ENCODE measurements at places on chromosomes 7 and 10.

GRCh38 chr10:17383801-17384555 is 70.4 kb downstream of the ST8SIA6 start:
- DNase-seq = no peak

GRCh38 chr10:91856637-91857036 is 52.6 kb downstream of the FGFBP3 start:
- DNase-seq = peak; percentile 7

DNA sequence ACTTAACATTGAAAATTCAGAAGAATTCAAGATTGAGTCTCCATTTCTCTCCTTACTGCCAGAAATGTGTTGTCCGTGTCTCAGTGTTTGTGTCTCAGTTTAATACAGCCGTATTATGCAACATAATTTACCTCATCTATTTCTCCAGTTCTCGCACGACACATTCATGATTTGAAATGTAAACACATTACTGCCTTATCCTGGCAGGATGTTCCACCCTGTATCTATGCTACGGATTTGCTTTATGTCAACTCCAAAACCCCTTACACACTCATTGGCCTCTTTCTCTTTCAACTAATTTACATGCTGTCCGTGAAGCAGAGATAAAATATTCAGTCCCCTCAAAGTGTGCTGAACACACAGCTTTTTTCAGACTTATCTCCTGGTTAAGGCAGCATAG is 653.7 kb upstream of the SEMA3D start:
- DNase-seq = no peak

DNA sequence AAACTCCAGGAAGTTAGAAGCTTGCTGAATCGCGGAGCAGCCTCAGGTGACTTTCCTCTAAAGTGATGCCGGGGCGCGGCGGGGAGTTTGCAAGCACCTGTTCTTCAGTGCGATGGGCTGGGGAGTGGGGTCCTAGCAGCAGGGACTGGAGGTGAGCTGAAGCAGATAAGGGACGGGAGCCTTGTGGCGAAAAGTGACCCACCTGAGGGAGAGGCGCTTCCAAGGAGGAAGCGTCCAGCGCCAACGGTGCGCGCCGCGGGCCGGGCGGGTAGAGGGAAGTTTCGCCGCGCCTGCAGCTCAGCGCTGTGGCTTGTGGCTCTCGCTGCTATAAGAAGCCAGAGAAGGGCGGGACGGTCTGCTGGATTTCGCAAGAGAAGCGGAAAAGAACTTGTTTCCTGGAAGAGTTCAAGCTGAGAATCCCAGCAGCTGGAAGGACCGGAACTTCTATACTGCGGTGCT is at the start of gene STEAP4:
Gene STEAP4 (minus strand): TSS at position 305 of the 459 bp plus-strand sequence. CDS start 22,625 bp downstream, outside the sequence.
- DNase-seq = no peak

DNA sequence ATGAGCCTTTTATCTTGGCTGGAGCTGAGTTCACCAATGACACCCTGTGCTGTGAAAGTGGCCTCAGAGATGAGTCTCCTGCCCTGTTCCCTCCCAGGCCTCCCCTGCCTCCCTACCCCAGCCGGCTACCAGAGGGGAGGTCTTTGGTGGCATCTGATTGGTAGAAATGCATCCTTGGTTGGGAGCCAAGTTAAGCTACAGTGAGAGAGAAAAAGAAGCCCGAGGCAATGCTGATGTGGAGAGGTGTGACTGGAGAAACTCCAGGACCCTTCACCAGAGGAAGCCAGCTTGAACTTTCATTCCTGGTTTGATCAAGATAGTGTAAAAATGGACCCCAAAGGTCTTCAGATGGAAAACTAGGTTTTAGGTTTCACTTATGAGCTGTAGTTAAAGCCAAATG is 191.1 kb upstream of the TCF7L2 start:
- DNase-seq = no peak

DNA sequence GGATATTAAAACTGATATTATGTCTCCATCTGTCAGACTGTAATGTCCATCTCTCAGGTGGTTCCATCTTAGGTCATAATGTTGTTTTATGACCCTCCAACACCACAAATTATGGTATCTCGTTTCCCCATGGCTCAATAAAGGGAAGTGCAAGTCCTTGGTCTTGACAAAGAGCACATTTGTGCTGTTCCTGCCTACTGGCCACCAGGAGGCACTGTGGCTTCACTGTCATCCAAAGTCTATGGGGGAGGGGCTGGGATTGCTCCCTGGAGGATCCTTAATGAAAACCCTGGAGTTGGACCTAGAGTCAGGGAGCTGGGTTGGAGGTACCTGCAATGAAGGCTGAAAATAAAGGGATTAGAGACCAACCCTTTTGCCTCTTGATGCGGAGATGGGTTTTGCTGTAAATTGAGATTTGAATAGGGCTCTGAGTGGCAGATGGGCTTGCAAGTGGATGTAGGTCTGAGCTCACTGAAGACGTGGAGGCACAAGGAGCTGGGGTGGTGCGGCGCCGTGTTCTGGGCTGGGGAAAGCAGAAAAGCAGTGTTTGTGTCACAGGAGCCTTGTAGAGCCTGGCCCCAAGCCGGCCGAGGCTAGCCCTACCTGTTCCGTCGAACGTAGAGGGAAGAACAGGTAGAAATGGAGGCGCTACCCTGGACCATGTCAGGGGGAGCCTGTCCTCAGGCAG is 180.5 kb upstream of the PRSS58 start:
- DNase-seq = no peak

GRCh38 chr10:86354761-86355540 is 11.6 kb downstream of the GRID1 start:
- no peak for DNase-seq

DNA sequence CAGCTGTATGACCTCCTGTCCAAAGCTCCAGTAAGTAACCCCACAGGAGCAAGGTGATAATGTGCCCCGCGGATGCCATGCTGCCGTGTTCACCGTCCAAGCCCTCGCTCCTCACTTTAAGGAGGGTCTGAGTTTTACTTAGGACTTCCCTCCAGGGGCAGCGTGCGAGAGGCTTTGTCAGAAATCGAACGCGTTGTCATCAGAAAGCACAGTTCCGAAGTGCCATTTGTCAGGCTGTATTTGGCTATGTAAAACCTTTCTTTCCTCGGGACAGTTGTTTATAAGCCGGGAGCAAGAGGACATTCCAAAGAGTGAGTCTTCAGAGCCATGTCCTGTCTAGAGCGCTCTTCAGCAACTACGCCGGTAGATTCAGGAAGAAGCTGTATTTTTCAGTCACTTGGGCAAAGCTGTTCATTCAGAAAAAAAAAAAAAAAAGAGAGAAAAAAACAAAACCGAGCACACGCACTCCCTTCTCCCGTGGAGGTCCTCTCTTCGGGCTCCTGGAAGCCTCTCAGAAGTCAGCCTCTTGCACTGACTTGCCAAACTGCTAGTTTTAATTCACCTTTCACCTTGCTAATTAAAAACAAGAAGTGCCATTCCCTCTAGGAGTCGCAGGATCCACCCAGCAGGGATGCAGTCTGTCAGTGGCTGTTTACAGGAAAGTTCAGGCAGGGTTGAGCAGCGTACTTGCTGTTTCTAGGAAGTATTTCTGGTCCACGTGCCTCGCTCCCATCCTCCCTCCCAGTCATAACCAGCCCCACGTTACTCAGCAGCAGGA is at the start of gene SEMA3E:
Gene SEMA3E (minus strand): TSS at position 676 of the 778 bp plus-strand sequence.
- DNase-seq = peak; percentile 39

- no peak for DNase-seq
Measured at GRCh38 chr10:49361178-49361554, 34.7 kb downstream of the DRGX start.

DNA sequence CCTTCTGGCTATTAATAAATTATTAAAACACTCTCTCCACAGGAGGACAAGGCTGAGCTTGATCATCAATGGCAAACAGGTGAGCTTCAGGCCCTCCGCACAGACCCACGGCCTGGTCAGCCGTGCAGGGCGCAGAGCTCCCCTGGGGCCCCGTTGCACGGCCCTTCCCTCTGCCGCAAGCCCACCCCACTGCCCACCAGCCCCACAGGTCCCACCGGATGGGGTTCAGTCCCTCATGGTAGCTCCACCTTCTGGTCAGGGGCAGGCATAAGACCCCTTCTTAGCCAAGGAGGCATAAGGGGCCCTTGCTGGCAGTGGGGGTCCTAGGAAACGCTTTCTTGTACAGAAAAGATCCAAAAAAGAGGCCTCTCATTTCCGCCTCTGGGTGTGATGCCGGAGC is 84.6 kb downstream of the MAD1L1 start:
- no peak for DNase-seq

DNA sequence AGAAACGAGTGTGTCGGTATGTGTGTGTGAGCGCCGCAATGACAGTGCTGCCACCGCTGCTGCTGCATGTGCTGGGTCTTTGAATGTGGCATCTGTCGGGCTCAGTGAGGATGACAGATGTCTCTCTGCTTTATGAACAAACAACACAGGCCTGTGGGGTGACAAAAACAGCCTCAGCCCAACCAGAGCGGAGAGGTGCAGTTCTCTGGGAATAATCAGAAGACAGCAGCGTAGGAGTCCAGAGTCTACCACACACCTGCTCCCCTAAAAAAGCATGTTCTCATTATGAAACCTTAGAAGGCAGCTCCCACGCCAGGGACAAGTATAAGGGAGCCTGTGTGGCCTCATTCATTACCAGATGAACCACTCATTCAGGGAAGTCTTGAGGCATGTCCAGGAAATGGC is 278.3 kb downstream of the KCNMA1 start:
- DNase-seq = no peak

GRCh38 chr7:13037216-13037615 is 349.8 kb downstream of the ARL4A start:
- no peak for DNase-seq

- peak; percentile 79 for DNase-seq
Measured at GRCh38 chr10:5033061-5033778, 29.6 kb upstream of the AKR1C2 start.

GRCh38 chr10:3532644-3533043 is 252.4 kb downstream of the KLF6 start:
- no peak for DNase-seq

- DNase-seq = no peak
Measured at GRCh38 chr7:157320608-157320980, 16.2 kb upstream of the DNAJB6 start.
